ENCODE measurements at places on chromosomes 16 and 17.

- no peak for DNase-seq
These were observed 55.6 kb downstream of the IKZF3 start for GRCh38 chr17:39808409-39808997.

DNA sequence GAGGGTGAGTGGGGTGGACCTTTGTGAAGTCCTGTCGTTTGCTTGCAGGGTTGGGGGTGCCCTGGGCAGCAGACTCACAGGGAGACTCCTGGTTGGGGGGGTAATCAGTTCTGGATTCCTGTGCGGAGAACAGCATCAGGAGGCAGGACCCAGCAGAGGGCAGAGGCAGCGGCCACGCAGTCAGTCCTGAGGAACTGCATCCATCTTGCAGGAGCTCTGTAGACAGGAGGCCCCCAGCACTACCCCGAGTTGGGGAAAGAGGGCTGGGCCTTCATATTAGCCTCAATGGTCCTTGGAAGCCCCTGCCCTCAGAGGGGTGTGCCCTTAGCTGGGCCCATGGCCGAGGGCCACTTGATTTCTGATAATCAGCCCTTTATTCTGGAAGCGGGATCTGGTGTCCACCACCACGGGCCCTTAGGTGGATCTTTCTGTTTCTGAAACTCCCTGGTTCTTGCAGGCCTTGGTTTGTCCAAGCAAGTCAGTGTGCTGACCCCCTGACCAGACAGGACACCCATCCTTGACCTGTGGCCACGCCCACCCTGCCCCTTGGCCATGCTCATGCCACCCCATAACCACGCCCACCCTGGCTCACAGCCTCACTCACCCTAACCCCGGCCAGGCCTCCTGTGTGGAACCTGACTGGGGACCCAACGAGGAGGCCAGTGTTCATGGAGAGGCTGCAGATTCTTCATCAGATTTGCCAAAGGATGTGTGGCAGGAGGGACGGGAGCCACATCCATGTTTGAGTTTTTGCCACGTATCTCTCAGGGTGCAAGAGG, 73.5 kb upstream of the CBX4 start:
- DNase-seq: no peak

GRCh38 chr17:32795339-32795979, 81.5 kb downstream of the MYO1D start:
- DNase-seq: no peak

DNA sequence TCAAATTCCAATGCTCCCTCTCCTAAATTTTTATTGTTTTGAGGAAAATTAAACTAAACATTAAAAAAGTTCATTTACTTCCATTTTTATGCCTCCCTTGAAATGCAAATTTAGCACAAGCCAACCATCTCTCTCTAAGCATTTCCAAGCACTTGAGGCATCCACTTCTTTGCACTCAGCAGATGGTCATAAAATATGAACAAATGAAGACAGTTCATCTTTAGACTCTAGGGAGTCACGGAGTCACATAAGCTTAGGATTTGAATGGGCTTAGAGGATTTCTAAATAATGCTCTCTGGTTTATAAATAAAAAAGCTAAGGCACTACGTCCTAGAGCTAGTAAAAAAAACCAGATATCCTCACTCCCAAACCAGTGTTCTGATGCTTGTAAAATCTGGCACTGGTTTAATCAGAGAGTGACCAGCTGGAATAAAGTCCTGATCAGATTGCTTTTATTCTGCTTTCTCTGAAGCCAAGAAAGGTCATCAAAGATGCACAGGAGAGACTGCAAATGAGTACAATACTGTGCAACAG, 204.2 kb downstream of the CA10 start:
- no peak for DNase-seq

GRCh38 chr17:16349431-16349830, 3.8 kb downstream of the CENPV start:
- no peak for DNase-seq

GRCh38 chr17:34781071-34781470, 180.2 kb downstream of the CCT6B start:
- DNase-seq: no peak

DNA sequence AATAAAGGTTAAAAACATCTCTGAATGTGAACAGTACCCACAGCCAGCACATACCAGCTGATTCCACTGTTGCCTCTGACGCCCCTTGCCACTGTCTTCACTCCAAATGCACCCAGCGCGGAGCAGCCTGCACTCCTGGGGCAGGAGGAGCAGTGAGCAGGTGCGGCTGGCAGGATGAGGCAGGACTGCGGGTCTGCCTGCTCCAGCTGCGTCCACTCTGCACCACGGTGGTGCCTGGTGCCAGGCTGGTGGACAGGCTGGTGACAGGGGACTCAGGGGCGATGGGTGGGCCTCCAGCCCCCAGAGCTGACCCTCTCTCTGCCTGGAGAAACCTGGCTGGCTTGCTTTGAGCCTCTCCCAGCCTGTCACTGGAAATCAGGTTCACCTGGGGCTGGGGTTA, 9.4 kb downstream of the RAB40B start:
- no peak for DNase-seq

GRCh38 chr17:47240806-47241205, 12.8 kb upstream of the ITGB3 start:
- DNase-seq: no peak

- DNase-seq: no peak
These were observed 72.7 kb downstream of the GNAO1 start for GRCh38 chr16:56263711-56264608.

DNA sequence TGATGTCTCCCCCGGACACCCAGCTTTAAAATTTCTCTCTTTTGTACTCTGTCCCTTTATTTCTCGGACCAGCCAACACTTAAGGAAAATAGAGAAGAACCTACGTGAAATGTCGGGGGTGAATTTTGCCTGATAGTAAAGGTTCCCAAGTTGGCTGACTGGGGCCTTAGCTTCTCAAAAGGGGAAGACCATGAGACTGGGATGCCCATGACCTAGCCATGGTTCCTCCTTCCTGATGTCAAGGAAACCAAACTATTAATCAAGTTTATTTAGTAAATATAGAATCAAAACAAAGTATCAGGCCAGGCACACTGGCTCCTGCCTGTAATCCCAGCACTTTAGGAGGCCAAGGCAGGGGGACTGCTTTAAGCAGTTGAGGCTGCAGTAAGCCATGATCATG, 2.4 kb upstream of the EIF1 start:
- DNase-seq: no peak

GRCh38 chr16:88847654-88848053, 9.1 kb downstream of the GALNS start:
- no peak for DNase-seq

- DNase-seq: peak; percentile 80
These were observed 119.2 kb upstream of the CACNG5 start for GRCh38 chr17:66715745-66716156.

DNA sequence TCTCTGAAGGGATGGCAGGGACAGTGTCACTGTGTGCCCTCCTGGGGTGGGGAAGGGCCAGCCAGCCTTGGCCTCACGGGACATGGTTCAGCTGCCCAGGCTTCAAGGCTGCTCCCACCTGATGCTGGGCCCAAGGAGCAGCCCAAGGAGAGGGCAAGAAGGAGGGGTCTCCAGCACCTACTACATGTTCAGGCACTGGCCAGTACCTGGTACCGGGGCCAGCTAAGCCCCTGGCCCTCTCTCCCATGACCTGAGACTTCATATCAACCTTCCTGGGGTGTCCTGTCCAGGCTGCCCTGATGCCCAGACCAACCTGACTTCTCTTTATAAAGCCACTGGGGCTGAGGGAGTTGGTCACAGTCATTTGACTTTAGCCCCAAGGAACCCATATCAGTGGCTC, 1.3 kb downstream of the USH1G start:
- no peak for DNase-seq

DNA sequence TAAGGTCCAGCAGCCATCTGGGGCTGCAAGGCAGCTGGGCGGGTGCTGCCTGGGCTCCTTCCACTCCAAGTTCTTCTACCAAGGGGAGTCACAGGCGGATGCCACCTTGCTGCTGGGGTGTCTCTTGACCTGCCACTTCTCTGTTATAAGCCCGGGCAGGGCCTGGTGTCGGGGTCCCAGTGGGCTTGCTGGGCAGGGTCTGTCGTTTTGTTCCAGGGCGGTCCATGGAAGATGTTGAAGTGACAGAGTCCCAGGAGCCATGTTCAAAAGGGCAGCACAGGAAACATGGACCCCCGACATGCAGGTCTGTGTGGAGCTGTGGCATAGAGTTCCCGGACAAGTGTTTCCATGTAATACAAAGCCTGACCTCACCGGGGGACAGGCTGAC, 91.1 kb downstream of the TNFRSF13B start:
- no peak for DNase-seq

DNA sequence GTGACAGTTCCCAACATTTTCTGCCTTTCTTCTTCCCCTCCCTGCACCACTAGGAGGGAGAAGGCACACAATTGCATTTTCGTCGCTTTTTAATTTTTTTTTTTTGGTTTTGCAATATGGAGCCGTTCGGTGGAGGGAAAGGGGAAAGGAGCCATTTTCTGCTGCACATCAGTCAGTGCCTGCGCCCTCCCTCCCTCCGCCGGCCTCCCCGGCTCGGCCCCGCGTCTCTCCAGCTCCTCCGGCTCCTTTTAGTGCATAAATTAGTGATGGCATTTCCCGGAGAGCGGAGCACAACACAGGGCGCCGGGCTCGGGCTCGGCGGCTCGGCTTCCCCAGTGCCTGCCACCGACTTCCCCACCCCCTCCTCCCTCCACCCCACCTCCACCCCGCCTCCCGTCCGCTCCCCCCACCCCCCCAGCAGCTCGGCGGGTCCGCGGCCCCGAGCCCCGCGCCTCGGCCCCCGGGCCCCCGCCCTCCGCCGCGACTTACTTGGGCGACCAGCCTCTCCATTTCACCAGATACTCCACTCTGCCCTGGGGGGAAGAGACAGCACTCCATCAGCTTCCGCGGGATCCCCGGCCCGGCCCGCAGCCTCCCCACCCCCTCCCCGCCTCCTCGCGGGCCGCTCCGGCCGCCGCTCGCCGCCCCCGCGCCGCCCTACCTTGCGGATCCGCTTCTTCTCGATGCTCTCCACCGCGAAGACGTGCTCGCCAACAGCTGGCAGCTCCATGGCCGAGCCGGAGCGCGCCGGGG, 542 bp downstream of the CBX4 start:
- no peak for DNase-seq

DNA sequence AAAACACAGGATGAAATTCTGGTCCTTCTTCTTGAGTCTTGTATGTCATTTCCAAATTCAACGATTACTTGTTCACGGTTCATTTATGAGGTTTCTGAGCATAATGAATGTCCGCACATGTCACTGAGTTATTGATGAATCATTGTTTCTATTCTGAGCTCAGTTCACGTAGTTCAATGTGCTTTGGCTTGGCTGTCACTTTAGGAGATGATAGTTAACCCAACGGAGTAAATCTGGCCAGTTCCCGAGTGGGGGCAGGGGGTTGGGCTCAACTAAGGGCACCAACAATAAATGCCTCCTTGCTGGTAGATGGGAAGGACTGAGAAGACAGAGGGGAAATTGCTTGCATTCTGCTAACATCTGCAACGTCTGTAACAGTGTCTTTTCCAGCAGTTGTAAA, 239.4 kb upstream of the HSBP1 start:
- DNase-seq: no peak

DNA sequence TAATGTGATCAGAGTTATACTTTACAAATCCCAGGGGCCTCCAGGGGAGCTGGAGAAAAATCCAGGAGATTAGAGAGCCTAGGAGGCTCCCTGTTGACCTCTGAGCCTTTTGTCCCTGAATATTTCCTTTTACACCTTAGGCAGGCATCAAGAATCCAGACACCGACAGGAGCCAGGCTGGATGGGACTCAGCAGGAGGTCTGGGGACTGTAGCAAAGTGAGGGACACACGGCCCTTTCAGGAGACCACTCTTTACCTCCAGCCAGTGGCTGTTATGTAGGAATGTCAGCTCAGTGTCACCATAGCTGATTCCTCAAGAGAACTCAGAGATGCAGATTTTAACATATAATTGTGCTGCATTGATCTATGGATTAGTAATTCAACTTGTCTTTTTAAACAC, 198.4 kb downstream of the SHISA9 start:
- DNase-seq: no peak

GRCh38 chr17:21352981-21353265, 23.2 kb upstream of the KCNJ12 start:
- no peak for DNase-seq

DNA sequence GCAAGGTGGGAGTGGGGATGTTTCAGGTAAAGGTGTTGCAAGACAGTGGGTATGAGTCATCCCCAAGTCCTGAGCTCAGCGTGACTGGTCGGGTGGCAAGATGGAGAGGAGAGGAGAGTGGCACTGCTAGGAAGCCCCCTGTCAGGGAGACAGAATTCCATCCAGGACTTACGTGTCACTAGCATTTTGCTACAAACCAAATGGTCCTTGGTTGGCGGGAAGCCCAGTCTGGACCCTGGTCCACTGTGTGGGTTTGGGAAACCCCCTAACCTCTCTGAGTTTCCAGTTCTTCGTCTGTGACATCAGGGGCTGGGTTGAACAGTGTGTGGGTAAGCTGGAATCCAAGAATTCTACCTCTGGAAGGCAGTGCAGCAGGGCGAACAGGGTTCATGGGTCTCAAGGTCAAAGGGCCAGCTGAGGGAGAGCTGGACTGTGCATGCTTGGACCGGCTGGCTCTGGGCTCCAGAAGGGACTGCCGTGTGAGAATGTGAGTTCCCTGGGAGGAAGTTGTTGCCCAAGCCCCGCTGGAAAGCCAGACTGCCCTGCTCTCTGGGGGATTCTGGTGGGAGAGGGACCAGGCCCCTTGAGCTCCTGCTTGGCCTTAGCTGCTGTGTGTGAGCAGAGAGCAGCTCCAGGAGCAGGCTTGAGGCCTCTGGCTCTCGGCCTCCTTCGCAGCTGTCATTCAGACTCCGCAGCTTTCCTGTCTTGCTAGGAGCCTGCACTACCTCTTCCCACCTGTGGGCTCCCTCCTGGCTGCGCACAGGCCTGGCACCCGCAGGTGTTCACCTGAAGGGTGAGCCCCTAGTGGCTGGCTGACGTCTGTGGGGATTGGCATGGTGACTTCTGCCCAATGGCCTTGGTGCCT, 84.6 kb downstream of the NT5M start:
- DNase-seq: no peak

DNA sequence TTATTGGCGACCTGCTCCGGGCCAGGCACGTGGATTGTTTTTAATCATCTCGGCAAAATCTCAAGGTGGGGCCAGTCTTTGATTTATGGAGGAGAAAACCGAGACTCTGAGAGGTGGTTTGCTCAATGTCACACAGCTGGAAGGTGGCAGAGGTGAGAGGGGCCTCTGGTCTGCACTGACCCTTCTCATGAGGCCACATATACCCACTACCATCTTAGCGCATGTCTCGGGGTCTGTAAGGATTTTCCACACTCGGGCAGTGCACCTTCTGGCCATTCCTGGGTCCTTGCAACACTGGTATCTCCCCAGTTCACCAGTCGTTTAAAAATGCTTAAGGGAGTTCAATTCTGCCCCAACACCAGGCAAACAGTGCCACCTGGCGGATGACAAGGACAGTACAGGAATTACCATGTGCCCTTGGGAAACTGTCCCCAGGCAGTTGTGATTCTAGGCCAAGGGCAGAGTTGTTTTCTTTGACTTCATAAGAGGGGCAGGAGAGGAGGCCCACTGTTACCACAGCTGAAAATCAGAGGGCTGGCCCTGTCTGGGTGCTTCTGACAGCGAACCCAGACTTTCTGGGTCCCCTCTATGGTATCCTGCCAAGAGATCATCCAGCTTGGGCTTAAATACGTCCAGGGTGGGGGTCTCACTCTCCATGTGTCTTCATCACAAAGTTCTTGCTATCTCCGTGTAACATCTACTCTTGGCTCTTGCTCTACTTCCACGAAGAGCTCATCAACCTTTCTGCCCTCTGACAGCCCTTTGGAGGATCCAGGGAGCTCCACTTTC, 39.4 kb upstream of the RAI1 start:
- peak; percentile 80 for DNase-seq

All from NCI-H460 (cell line).